ENCODE measurements at places on chromosomes 3 and 15. TPM values are rescaled to one million over a fixed set of nuclear protein-coding genes. Genes with fewer than 3 reads are reported as not detected.

GRCh38 chr3:104564045-104564643 is 802.6 kb upstream of the ALCAM start:
- peak; percentile 65 for DNase-seq

DNA sequence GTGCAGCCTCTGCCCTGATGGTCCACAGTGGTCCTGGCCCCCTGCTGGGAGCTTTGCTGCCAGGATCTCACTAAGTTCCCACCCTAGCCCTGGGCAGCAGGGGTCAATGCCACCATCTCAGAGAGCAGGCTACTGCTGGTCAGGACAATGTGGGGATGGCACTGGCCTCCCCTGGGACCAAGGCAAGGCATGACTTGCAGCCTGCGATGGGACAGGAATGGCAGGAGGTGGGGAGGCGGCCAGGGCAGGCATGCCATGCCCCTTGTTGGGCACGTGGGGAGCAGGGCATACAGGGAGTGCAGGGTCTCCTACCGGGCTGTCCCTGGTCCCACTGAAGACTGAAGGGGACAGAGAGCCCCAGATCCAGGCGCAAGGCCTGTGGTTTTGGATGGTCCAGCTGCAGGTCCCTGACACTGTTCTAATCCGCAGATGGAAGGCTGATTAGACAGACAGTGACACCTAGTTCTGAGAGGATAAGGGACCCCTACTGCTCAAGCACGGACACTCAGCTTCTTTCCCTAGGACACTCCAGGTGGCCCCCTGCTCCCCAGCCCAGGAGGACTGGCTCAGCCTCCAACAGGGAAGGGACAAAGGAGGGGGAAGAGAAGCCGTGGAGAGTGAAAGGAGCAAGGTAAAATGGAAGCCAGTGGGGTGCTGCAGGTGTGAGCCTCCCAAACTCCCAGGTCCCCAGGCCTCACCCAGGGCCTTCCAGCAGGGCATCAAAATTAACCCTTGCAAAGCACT is 69.2 kb upstream of the RPL32 start:
- no peak for DNase-seq

The LRRN1 gene
- 0.24 TPM for total RNA-seq

DNA sequence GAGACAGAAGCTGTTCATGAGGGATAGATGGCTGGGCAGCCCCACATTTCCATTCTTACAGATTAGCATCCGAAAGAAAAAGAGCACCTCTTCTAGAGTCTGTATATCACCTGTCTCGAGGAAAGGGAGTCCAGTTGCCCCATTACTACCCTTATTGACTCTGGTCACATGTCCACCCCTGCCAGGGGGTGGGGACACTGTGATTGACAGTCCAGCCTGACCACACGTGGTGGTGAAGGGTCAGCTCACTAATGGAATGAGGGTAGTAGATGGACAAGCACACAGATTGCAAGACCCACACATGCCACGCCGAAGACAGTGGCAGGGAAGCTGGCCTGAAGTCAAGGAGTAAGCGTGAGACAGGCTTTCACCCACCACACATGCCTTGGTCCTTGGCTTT is 45.8 kb downstream of the PXYLP1 start:
- DNase-seq, result no peak

The CEP19 gene
- total RNA-seq, result 0.56 TPM

The KNG1 gene
- total RNA-seq, result 1.2 TPM

The MST1R gene
- total RNA-seq, result 173 TPM

- no peak for DNase-seq
Observed at GRCh38 chr15:62104401-62104800, 37.6 kb downstream of the C2CD4A start.

GRCh38 chr15:35605764-35606449 is 59.9 kb upstream of the DPH6 start:
- DNase-seq, result no peak

DNA sequence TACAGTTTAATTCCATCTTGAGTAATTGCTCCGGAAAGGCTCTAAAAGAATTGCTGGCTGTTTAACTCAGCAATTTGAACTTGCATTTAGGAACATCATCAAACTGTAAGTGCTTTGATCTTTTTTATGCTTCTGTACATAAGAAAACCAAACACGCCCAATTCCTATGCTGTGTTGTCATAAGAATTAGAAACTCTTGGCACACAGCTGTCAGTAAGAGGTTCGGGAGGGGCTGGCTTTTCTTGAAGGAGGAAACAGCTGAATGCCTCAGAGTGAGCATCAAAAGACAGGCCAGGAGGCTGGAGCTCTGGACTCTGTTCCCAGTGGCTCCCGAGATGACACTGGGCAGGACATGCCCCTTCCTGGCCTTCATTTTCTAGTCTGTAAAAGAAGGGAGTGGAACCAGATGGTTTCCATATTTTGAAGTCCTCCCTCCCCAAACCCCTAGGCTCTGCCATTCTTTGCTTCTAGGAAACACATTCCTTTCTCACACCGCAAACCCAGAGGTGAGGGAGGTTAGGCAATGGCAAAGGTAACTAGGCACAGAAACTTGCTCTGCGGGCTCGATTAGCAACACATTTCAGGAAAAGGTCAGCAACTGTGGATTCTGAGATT is 73.7 kb upstream of the DLG1 start:
- peak; percentile 55 for DNase-seq

DNA sequence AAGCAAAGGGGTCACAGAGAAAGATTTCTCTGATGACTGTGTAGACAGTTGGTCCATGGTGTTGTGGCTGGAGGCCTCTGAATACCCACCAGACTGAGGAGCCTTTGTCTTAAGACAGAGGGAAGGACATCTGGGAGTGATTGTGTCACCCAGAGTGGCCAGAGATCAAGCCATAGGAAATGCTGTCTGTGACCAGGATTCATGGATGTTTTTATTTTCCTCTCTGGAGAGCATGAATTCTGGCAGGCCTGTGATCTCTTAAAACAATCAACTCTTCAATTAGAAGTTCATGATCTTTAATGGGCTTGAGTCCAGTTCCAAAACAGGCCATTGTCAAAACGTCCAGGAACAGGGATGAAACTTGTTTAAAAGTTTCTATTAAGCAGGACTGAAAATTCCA is 198.9 kb upstream of the CTDSPL start:
- no peak for DNase-seq

- DNase-seq, result peak; percentile 84
Observed at GRCh38 chr3:105368566-105369499, 2.1 kb downstream of the ALCAM start.

- DNase-seq, result peak; percentile 69
Observed at GRCh38 chr15:96330064-96330449, 443 bp upstream of the NR2F2 start.

GRCh38 chr15:83398626-83399025 is 48.5 kb upstream of the SH3GL3 start:
- DNase-seq, result no peak

The FANCD2OS gene
- not detected for total RNA-seq

DNA sequence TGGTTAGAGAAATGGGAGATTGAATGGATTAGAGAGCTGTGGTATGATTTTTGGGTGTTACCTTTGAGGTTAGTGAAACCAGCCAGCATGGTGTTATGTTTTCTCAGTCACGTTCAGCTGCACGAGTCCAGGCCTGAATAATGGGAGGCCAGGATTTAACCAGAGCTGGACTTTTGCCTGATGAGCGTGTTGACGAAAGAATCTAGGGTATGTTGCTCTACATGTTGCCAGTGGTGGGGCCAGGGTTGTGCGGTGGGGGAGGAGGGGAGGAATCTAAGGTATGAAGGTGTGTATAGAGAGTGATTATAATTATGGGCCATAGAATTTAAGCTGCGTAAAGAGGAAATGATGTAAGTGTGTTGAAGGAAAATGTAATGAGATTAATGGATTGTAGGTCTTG is 22.8 kb downstream of the MINDY2 start:
- DNase-seq, result no peak

- DNase-seq, result peak; percentile 47
Observed at GRCh38 chr3:157500232-157500631, 3.0 kb downstream of the VEPH1 start.

The GNAT1 gene
- not detected for total RNA-seq

The LMCD1 gene
- 5.5 TPM for total RNA-seq

DNA sequence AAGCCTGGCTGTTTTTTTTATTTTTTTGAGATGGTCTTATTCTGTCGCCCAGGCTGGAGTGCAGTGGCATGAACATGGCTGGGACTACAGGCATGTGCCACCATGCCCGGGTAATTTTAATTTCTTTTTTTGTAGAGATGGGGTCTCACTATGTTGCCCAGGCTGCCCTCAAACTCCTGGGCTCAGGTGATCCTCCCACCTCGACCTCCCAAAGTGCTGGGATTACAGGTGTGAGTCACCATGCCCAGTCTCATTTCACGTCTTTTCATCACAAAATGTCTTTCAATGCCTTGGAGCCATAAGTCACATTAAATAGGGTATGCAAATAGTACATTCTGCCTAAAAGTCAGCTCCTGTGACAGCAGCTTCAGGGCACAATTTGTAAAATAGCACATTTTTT is 52.8 kb downstream of the SOX2 start:
- no peak for DNase-seq

The AGBL1 gene
- total RNA-seq, result 0.24 TPM

DNA sequence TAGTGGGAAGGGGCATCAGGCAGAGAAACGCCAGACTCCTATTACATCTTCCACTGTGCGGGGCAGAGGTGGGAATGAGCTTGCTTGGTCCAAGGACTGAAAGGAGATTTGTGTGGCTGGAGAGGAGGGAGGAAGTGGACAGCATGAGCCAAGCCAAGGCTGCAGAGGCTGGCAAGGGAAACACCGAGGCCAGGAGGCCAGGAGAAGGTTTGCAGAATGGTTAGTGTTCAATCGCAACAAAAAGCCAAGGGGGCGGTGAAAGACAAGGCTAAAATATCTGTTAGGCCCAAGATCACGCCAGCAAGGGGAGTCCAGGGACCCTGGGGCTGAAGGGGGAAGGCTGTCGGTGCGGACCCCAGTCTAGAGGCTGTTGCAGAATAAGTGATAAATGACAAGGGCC is 75.8 kb downstream of the CPN2 start:
- no peak for DNase-seq

DNA sequence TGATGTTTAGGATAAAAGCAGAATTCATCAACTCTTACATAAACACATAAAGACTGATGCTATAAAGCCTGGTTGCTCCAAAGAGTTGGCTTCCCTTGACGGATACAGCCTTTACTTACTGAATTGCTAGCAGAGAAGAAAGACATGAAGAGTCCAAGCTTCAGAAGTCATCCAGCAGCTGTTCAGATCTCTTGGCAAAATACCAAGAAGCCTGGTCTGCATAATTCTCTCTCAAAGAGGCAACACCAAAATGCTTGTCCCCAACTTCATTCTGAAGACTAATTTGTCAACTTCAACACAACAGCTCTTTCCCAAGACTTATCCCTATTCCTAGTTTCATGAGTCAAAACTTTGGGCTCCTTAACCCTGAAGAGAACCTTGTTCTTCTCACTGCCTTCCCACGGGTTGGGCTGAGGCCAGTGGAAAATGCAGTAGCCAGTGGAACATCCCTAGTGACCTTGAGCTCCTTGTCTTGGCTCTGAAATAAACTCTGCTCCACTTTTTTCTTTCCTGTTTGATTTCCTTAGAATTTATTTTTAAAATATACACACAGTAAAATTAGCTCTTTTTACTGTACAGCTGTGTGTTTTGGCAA is 119.2 kb upstream of the THBS1 start:
- no peak for DNase-seq

DNA sequence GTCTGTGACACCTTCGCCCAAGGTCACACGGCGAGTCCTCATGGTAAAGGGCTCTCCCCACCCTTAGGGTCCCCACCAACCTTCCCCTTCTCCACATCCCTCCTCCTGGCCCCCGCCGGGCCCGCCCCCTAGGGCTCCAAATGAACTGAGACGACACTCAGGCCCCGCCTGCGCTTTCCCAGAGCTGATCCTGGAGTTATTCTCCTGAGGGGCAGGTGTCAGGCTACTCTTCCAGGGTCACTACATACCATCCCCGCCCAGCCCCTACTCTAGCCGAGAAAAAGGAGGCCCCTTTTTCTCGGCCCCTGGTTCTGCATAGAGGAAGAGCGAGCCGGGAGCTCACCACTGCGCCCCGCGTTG is 292 bp downstream of the USP4 start:
- DNase-seq, result peak; percentile 49

DNA sequence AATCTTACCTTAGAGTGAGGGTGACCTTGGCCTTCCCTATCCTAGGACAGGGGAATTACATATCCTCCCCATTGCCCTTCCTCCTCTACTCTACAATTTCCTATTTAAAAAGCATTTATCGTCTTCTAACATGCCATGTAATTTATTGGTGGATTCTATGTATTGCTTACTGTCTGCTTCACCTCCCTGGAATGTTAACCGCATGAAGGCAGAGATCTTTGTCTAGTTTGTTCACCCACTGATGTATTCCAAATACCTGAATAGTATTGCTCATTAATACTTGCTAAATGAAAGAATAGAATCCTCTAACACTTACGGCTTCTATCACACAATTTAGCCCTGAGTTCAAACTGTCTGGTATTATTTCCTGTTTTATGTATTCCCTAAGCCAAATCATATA is 68.6 kb downstream of the PPARG start:
- DNase-seq, result no peak
